Psoas muscle (tissue), 8 donors: ENCODE measurements at places on chromosomes 4 and X. TPM values are rescaled to one million over a fixed set of nuclear protein-coding genes. Genes with fewer than 3 reads are reported as not detected.

DNA sequence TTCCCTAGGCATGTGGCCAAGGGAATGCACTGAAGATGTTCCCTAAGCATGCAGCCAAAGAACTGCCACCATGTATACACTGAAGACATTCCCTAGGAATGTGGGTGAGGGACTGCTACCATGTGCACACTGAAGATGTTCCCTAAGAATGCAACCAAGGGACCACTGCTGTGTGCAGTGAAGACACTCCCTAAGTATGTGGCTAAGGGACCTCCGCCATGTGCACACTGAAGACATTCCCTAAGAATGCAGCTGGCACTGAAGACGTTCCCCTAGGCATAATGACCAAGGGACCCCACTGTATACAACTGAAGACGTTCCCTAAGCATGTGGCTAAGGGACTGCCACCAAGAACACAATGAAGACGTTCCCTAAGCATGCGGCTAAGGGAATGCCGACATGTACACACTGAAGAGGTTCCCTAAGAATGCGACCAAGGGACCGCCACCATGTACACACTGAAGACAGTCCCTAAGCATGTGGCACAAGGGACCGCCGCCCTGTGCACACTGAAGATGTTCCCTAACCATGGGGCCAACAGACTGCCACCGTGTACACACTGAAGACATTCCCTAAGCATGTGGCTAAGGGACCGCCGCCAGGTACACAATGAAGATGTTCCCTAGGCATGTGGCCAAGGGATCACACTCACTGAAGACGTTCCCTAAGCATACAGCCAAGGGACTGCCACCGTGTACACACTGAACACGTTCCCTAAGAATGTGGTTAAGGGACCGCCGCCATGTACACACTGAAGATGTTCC lies 25.6 kb downstream of the DHRSX start:
- DNase-seq, result no peak

Gene ATP8A1
- total RNA-seq, result 26.5 TPM

Gene UGT2B17
- total RNA-seq, result not detected

Gene RHOXF2
- total RNA-seq, result not detected

DNA sequence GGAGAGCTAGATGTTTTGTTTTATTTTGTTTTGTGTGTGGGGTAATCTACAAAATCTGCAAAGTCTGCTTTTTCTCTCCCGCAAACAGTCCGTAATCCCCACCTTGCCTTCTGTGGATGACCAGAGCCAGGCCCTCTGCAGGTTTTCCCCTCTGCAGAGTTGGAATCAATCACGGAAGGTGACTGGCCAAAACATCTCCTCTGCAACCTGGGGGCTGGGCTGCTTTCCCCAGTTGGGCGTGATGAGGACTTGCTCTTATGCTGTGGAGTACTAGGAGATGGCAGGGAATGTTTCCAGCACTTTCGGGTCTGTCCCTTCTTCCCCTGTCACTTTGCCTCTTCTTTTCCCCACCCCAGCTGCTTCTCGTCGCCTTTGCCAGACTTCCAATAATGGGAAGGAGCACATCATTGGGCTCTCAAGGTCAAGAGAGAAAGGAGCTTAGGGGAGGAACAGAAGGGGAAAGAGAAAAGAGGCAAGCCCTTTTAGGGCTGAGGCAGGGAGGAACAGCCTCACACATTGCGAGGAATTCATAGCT lies 1.1 kb downstream of the TMEM35A start:
- no peak for DNase-seq

GRCh38 chr4:94605241-94605805 lies 152.4 kb upstream of the BMPR1B start:
- DNase-seq, result no peak

Gene ARAP2
- 1.4 TPM for total RNA-seq

- DNase-seq, result no peak
Measured at GRCh38 chr4:168849997-168850396, 160.1 kb downstream of the CBR4 start.

DNA sequence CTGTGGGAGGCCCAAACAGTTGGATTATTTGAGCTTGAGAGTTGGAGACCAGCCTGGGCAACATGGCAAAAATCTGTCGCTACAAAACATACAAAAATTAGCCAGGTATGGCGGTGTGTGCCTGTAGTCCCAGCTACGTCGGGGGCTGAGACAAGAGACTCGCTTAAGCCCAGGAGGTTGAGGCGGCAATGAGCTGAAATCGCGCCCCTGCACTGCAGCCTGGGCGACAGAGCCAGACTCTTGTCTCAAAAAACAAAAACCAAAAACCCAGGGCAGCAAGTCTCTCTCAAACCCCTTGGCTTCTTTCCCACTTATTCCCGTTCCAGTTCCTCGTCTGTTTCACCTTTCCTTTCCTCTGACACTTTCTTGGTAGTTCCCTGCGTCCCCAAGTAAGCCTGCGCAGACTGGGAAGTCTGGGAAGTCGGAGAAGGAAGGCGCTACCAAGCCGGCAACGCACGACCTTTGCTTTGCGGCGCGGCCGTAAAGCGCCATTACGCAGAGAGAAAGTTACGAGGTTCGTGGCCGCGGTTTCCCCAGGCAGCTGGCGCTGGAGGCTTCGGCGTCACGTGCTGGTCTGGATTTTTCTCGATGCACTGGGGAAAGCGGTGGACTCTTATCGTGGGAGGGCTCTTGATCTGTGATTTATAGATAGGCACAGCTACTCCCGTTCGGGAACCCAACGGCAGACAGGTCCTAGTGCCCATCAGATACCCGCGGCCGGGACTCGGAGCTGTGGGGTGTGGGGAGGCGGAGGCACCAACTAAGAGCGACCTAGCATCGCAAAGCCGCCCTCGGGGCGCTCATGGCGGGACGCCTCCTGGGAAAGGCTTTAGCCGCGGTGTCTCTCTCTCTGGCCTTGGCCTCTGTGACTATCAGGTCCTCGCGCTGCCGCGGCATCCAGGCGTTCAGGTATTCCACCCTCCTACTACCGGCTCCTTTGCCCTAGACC lies at the start of gene NUDT9:
NUDT9 (plus strand) TSS at position 470 of the 949 bp plus-strand sequence; CDS start at position 803, 333 bp downstream.
- DNase-seq, result peak; percentile 98

Gene DCAF12L2
- 0.08 TPM for total RNA-seq

Gene RNF150
- 3.2 TPM for total RNA-seq

GRCh38 chr4:107718351-107718965 lies 1.6 kb downstream of the PAPSS1 start:
- DNase-seq, result no peak

GRCh38 chrX:103932133-103932532 lies 30.3 kb upstream of the TMSB15B start:
- no peak for DNase-seq

GRCh38 chrX:34638116-34638515 lies 19.0 kb downstream of the TMEM47 start:
- DNase-seq, result no peak
